ENCODE measurements at places on chromosomes 3 and 15. TPM values are rescaled to one million over a fixed set of nuclear protein-coding genes. Genes with fewer than 3 reads are reported as not detected.

ZNF80 gene
- not detected for total RNA-seq

SMCO1 gene
- total RNA-seq: 0.14 TPM

TJP1 gene
- total RNA-seq: 21.9 TPM

CACNA1D gene
- not detected for total RNA-seq

GOLGA8Q gene
- total RNA-seq: 0.10 TPM

CADPS gene
- 0.18 TPM for total RNA-seq

CYP1A1 gene
- 2.5 TPM for total RNA-seq

NAA50 gene
- total RNA-seq: 351 TPM

GLDN gene
- not detected for total RNA-seq

COL6A6 gene
- total RNA-seq: not detected

PLSCR5 gene
- not detected for total RNA-seq

RTP1 gene
- total RNA-seq: not detected

GOLGA6L7 gene
- total RNA-seq: not detected

MCF2L2 gene
- 3.4 TPM for total RNA-seq

SORD gene
- 53.6 TPM for total RNA-seq

FMN1 gene
- total RNA-seq: 3.4 TPM

KLHL40 gene
- not detected for total RNA-seq

TMEM108 gene
- 0.27 TPM for total RNA-seq

CP gene
- not detected for total RNA-seq

CCDC54 gene
- total RNA-seq: not detected

P3H2 gene
- total RNA-seq: 0.03 TPM

GNAT1 gene
- total RNA-seq: not detected

IL17RB gene
- not detected for total RNA-seq

COPG1 gene
- 158 TPM for total RNA-seq

UPK1B gene
- 0.03 TPM for total RNA-seq

TBC1D21 gene
- not detected for total RNA-seq

TIMMDC1 gene
- total RNA-seq: 244 TPM

NR1I2 gene
- 0.03 TPM for total RNA-seq

GCSAM gene
- not detected for total RNA-seq

CLDN1 gene
- total RNA-seq: 0.37 TPM

GOLGA8R gene
- 0.69 TPM for total RNA-seq

IL17RD gene
- total RNA-seq: 5.7 TPM

ZNF654 gene
- 5.4 TPM for total RNA-seq

FBLN2 gene
- 0.03 TPM for total RNA-seq

FAM81A gene
- 5.0 TPM for total RNA-seq

P2RY12 gene
- total RNA-seq: not detected

Data from HT1080 (cell line).